Stimulated activated CD4-positive, alpha-beta T cell treated with anti-CD3 and anti-CD28 coated beads, TNF-alpha, amount 100 ng/mL, for 24 hours (primary cell): ENCODE measurements at places on chromosomes 2 and 18.

DNA sequence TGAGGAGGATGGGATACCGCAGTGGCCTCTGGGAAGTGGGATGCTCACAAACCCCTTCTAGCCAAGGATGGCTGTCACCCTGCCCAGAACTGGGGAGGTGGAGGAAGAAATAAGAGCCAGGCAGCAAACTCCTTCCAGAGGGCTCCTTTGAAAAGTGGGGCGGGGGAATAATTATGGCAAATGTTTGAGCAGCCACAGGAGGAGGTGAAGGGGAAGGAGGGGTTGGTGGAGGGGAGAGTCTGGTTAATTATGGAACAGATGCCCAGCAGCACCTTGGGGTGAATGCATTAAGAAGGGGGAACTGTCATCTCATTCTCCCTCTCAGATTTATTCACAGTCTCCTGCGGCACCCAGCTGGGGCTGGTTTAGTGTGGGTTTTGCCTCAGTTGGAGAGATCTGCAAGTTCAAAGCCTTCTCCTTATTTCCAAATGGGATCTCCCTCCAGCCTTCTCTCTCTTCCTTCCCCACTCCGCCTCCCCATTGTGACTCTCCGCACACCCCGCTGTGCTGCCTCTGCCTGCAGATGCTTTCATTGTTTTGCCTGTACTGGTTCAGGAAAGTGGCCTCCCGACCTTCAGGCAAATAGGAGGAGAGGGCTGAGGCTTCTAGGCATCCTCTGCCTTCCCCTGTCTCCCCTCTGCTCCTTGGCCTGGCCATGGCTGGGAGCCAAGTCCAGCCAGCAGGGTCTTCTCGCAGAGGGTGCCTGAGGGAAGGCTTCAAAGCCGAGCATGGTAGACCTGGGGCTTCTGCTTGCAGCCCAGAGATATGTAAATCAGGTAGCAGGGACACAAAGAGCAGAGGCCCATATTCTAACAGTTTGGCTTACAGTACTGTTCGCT is 457.2 kb upstream of the MEX3C start:
- no peak for DNase-seq

DNA sequence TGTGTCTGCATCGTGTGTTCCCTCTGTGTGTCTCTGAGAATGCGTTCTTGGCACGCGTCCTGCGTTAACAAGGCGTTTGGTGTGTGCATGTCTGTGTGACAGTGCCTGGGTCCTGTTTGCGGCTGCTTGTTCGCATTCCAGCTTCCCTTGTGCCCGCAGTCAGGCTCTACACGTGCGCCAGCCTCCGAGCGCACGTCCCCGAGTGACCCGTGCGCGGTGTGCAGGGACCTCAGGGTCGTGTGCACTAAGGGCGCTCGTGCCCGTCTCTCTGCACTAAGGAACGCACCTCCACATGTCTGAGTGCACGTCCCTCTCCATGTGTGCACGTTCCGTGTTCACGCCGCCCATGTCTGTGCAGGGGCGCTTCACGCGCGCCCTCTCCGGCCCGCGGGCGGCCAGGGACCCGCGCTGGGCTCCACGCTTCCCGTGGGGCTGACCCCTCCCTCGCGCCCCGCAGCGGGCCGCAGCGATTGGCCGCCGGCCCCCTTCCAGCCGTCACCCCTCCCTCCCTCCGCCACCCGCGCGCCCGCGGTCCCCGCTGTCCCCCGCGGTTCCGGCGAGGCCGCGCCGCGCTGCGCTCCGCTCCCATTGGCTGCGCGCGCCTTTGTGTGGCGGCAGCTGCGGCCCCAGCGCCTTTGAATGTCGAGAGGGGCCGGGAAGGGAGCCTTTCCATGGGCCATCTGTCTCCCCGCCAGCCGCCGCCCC is 229.4 kb downstream of the HAUS1 start:
- DNase-seq, result no peak

DNA sequence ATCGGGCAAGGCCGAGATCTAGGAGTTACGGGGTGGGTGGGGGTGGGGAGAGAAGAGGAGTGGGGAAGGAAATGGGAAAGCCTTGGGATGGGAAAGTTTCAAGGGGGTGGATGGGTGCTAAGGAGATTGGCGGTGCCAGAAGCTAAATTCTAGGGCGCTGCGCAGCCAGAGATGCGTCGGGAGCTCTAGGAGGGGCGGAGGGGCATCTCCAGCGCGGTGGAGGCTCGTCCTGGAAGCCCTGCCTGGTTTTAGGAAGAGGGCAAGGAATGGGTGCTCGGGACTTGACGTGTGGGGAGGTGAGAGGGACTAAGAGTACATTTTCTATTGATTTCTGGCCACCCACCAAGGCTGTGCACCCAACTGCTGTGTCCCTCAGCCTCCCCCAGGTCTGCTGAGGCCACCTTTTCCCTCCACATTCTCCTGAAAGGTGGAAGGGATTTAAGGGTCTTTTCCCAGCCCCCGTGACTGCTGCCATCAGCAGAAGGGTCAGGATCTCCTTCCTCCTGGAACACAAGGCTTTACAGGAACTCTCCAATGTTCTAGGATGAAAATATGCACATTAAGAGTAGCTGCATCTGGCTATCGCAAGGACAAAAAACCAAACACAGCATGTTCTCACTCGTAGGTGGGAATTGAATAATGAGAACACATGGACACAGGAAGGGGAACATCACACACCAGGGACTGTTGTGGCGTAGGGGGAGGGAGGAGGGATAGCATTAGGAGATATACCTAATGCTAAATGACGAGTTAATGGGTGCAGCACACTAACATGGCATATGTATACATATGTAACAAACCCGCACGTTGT is 1.4 kb downstream of the C2orf72 start:
- DNase-seq, result no peak

- DNase-seq, result no peak
Measured at GRCh38 chr2:173258701-173259100, 96.0 kb upstream of the CDCA7 start.

- no peak for DNase-seq
Measured at GRCh38 chr2:217275091-217275490, 415.2 kb upstream of the TNP1 start.

DNA sequence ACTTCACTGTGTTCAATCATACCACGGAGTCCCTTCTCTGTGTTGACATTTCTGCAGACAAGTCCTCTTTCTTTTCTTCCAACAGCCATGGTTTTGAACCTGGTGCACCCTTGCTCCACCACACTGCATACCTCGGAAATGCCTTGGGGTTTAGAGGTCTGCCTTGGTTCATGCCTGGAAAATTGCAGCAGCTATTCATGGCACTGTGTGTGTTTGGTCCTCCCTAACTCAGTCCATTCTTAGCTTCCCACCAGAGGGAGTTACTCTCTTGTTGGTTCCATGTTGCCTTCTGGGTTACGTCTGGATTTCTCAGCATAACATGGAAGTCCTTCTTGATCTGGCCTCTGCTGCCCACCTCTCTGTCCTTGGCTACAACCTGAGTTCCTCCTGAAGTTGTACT is 206.0 kb downstream of the FHOD3 start:
- DNase-seq, result no peak

- DNase-seq, result no peak
Measured at GRCh38 chr18:70981400-70982140, 692.7 kb downstream of the SOCS6 start.

GRCh38 chr2:64799592-64800252 is 146.0 kb upstream of the SERTAD2 start:
- DNase-seq, result no peak

DNA sequence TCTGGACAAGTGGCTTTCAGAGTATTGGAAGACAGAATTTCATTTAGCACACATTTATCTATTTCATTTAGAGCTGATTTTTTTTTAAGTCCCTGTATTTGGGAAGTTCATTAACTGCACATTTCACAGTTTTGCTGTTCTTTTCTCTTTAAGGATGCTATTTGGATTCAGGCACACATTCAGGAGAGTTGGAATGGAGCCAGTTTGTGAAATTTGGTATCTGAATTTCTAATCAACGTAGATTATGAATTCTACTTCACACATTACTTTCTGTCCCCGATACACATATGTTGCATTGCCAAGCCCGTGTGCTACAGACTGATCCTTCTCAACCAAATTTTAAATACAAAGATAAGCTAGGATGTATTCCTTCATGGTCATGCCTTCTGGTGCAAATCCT is 503.9 kb downstream of the IRS1 start:
- DNase-seq, result no peak

- DNase-seq, result no peak
Measured at GRCh38 chr2:20645301-20645701, 5.6 kb downstream of the HS1BP3 start.

GRCh38 chr2:204538182-204539018 is 6.9 kb upstream of the PARD3B start:
- no peak for DNase-seq

- no peak for DNase-seq
Measured at GRCh38 chr2:59204040-59204439, 962.9 kb upstream of the FANCL start.

DNA sequence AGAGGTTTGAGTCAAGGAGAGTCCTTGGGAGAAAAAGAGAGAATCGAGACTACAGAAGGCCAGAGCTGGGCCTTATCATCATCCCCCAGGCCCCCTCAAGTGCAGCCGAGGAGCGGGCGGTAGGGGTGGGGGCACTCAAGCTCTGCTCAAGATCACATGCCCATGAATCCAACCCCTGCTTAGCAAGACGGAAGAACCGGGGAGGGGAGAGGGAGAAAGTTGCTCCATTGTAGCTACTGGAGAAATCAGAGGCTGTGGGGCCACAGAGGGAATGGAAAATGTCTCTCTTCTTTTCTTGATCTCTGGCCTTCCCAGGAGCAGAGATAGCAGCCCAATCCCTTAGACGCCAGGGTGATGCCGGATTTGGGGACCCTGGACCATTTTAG is 14.6 kb downstream of the SLC4A3 start:
- DNase-seq, result no peak

DNA sequence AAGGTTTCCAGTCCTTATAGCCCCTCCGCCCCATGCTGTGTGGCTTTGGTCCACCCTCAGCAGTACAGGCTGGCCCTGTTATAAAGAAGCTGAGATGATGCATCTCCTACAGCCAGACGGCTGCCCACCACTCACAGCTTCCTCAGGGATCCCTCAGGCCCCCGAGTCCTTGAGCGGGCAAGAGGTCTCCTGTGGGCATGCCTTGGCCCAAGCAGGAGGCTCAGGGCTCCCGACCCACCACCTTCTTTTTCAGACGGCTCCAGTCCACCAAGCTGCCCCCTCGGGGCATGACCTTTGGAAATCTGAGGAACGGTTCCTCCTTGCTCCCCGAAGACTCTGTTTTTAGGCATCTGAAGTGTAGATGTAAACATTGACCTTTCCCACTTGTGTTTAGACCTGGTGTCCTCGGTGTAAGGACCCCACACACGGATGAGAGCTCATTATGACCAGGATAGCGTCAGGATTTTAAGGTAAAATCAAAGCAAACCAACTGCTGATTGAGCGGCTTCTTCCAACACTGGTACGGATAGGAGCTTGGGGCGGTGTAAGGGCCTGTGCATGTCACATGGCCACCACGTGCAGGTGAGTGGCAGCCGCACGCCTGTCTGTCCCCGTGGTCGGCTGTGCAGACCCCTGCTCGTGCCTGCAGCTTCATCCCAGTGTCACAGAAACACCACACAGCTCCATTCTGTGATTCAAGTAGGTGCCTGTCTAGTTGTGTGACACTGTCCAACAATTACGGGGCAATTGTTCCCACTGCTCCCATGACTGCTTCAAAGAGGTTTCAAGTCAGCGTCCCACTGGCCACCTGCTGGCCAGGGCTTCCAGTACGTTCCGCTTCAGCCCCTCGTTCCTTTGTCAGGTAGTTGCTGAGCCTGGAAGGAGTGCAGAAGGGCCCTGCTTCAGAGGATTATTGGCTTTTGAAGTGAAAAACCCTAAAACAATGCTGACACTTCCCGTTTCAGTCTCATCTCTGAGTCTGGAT is 74.7 kb downstream of the NDUFA10 start:
- DNase-seq, result no peak

DNA sequence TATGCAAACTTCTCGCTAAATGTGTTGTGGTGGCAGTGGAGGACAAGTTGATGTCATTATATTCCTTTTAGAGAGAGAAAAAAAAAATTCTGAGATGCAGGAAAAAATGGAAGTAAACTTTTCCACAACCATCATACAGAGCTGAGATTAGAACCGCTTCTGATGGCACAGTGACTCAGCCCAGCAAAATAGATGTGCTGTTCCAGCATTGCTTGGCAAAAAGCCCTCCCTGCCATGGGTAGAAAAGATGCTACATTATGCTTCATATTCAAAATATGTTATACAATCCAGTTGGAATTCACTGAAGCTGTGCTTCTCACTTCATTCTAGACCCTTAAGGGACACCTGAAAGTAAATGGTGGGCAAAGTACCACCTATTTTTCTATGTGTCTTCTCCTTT is 1047.6 kb upstream of the FANCL start:
- DNase-seq, result no peak

DNA sequence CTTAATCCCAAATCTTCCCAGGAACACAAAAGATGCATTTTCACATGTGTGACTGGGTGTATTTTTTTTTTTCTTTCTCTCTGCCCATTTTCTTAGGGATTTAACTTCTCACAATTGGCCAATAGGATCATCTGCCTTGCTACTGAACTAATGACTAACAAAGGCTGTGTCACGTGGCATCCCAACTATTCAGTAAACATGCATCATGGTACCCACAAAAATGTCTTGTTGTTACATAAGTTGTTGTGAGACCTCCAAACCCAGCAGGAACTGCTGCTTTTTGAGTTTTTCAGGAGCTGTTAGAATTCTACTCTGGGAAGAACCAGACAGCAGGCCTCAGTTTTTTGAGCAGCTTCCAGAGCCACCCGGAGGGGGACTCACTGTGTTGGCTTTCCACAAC is 31.9 kb downstream of the GAD1 start:
- no peak for DNase-seq

GRCh38 chr2:45570671-45571334 is 40.3 kb downstream of the SRBD1 start:
- DNase-seq, result no peak

DNA sequence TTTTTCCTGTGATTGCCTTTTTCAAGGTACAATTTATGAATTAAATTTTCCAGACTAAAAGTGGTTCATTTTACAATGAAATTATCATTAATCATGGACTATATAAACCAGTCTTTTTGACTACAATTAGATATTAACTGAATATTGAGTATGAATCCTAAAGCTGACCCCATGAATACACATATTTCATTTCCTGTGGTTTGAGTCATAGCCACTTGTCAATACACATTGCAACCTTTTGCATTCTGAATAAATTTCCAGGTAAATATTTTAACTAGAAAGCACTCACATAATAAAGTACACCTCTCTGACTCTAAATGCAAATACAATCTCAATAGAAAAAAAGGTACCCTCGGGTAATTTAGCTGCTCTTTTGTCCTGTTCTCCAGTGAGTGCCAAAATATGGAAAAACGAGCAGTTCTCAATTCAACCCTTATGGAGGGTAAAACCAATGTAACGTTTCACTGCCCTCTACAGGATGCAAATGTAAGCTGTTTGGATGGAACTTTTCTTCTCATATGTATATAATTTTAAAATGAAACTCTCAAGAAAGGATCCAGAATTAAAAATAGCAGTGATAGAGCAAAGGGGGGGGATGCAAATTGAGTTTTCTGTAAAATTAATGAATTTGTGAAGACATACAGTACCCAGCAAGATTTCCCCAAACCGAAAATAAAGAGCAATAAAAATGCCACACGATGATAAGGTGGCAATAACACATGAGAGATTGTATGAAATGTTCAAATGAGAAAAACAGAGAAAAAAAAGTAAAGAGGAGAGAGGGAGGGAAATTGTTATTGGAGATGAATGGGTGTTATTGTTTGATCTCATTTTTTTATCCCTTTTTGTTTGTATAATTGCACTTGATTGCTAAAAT is 1795.7 kb upstream of the PIK3C3 start:
- no peak for DNase-seq

- no peak for DNase-seq
Measured at GRCh38 chr18:34773961-34774766, 64.1 kb downstream of the DTNA start.
